ENCODE measurements at places on chromosomes 16 and 17. TPM values are rescaled to one million over a fixed set of nuclear protein-coding genes. Genes with fewer than 3 reads are reported as not detected.

- no peaks in the 10 kb centered on the region for H3K27me3 ChIP-seq
- no peak overlapping the region for H3K27ac ChIP-seq
- peaks cover 2% of the 10 kb centered on the region for H3K36me3 ChIP-seq
- no peak overlapping the region for H3K4me3 ChIP-seq
These were observed 87.8 kb downstream of the TUBD1 start for GRCh38 chr17:59804901-59805465.

DNA sequence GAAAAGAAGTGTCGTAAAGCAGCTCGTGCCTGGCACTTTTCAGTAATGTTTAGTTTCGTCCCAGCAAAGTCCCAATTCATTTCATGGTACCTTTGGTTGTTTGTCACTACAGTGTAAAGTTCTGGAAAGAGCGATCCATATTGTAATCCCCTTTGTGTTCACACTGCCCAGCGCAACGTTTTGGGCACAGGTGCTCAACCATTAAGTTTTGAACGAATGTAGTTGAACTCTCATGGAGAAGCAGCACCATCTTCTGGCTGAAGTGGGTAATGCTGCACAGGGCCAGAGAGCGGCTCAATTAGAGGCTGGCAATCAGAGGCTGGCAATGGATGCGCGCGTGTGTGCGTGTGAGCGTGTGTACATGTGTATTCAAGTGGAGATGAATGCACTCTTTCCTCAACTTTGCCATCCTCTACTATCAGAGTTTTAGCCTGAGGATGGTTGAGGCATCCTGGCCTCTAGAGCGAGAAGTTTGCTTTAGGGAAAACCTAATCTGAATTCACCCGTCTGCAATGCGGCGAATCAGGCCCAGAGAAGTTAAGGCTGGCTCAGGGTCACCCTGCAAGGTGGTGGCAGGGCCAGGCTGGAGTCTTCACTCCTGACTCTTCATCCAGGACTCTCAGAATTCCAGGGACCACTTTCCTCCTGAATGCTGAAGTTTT is 29.9 kb downstream of the DYNLL2 start:
- no peak overlapping the region for H3K27ac ChIP-seq
- no peak overlapping the region for H3K4me3 ChIP-seq
- H3K36me3 ChIP-seq, result no peaks in the 10 kb centered on the region
- H3K27me3 ChIP-seq, result peaks cover 27% of the 10 kb centered on the region
- DNase-seq, result peak; percentile 63

The GNGT2 gene
- 5.0 TPM for total RNA-seq

GRCh38 chr17:45861165-45861564 is 16.5 kb downstream of the SPPL2C start:
- H3K4me3 ChIP-seq, result no peak overlapping the region
- H3K27ac ChIP-seq, result no peak overlapping the region
- no peaks in the 10 kb centered on the region for H3K4me1 ChIP-seq
- H3K36me3 ChIP-seq, result no peaks in the 10 kb centered on the region
- DNase-seq, result no peak

- H3K4me1 ChIP-seq, result no peaks in the 10 kb centered on the region
- no peak for DNase-seq
- peaks cover 93% of the 10 kb centered on the region for H3K27me3 ChIP-seq
- no peak overlapping the region for H3K4me3 ChIP-seq
These were observed 3.0 kb upstream of the BCAR1 start for GRCh38 chr16:75254359-75254837.

Data from T-cell (primary cell).